ENCODE measurements at places on chromosomes 1 and 21. TPM values are rescaled to one million over a fixed set of nuclear protein-coding genes. Genes with fewer than 3 reads are reported as not detected.

The STIL gene
- 4.7 TPM for total RNA-seq

The ACOT11 gene
- total RNA-seq, result 0.35 TPM

The ASTN1 gene
- not detected for total RNA-seq

The CFAP126 gene
- total RNA-seq, result not detected

The REG4 gene
- not detected for total RNA-seq

The CHRNB2 gene
- 0.27 TPM for total RNA-seq

The S100A16 gene
- total RNA-seq, result 143 TPM

The NMNAT2 gene
- total RNA-seq, result 2.2 TPM

The EPHA2 gene
- total RNA-seq, result 152 TPM

The LEFTY2 gene
- total RNA-seq, result not detected

The MATN1 gene
- 0.39 TPM for total RNA-seq

The LRRC53 gene
- total RNA-seq, result not detected

The PCP4L1 gene
- not detected for total RNA-seq

The COG2 gene
- total RNA-seq, result 24.1 TPM

The TSTD1 gene
- 0.73 TPM for total RNA-seq

The GPR25 gene
- not detected for total RNA-seq

The C1orf159 gene
- 17.9 TPM for total RNA-seq

The SPRR1A gene
- total RNA-seq, result not detected

The KRTAP11-1 gene
- total RNA-seq, result not detected

Data from osteocyte (in vitro differentiated cells).